ENCODE measurements at places on chromosomes 6 and 20.
A peak's percentile ranks its signal among the peaks of the same experiment; 100 is the strongest.

DNA sequence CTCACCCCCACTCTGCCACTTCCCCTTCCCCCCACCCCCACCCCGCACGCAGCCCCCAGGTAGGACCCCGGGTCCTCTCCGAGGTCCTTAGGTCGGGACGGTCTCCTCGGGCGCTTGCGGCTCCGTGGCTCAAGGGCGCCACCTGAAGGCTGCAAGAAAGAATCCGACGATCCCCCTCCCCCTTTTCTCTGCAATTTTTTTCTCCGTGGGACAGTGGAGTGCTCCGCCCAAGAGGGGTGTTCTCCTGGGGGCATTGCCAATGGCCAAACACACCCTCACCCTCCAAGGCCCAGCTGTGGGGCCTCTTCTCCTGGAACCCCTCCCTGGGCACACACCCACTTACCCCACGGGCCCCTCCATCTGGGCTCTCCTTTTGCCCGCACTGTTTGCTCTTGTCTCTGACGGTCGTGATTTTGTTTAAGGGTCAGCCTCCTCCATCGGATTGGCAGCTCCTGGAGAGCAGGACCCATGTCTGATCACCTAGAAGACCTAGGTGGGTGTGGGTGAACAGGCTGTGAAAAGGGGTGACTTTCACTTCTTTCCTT, 1.1 kb upstream of the TMEM74B start:
- peak; percentile 72 for DNase-seq

DNA sequence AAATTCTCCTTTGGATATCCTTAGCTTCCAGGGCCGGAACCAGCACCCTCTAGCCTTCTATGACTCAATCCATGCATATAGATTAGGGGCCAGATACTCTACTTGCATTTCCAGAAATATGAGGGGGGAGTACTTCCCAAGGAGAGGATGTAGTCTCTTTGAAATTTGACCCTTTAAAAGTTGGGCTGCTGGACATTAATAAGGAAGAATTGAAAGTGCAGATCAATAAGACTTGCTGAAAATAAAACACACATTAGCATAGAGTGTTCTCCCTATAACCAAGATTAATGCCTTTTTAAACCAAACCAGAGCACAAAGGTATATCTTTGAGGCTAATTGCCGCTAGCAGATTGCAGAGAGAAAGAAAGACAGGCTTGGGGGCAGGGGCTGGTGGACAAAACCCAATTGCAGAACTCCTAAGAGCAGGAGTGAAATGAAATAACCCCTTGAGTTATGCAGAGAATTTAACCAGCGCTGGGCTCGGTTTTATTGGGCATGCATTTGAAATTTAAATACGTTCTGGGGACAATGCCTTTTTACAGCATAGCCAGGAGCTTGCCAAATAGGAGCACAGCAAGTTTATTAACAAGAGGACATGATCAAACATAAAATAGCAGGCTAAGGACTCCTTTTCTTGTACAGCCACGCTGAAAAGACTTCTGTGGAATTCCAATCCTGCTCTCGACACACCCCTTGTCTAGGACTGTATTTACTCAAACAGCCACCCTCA, 108.2 kb upstream of the SALL4 start:
- DNase-seq, result no peak

DNA sequence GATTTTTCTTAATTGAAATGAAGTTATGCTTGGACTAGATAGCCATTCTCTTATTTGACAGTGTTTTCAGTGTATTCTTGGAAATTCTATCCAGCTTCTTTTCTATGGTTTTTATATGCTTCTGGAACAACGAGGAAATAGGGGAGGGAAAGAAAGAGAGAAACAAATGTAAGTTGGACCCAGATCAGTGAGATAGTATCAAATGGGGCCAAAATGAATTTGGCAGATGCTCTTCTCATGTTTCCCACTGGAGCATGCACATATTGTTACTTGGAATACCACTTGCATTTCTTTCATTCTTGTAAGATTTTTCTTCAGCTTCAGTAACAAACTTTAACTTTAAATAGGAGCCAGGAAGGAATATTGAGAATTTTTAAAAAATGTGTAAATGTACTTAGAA, 312.3 kb downstream of the PRL start:
- no peak for DNase-seq

GRCh38 chr6:47303342-47303741, 6.4 kb downstream of the TNFRSF21 start:
- peak; percentile 4 for DNase-seq

GRCh38 chr20:54642864-54643667, 167.7 kb downstream of the DOK5 start:
- no peak for DNase-seq

DNA sequence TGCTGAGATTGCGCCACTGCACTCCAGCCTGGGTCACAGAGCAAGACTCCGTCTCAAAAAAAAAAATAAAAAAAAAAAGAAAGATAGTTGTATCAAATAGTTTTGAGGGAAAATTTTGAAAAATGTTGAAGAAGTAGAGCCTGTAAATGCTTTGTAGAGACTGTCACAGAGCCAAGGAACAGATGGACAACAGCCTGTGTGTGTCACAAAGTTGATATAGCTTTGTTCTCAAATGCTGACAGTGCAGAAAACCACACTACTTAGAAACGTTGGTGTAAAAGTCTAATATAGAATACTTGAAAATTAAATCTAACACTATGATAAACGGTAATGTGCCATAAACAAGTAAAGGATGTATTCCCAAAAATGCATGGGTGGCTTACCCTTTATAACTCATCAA, 25.4 kb downstream of the PTK7 start:
- no peak for DNase-seq

- no peak for DNase-seq
These were observed 416.9 kb downstream of the FRK start for GRCh38 chr6:115643762-115644161.

- no peak for DNase-seq
These were observed 382.9 kb upstream of the IRAK1BP1 start for GRCh38 chr6:78484198-78485064.

GRCh38 chr6:46967826-46968349, 46.1 kb upstream of the ADGRF5 start:
- no peak for DNase-seq
